Activated CD4-positive, alpha-beta T cell treated with anti-CD3 and anti-CD28 coated beads for 36 hours (primary cell): ENCODE measurements at places on chromosomes 13 and 19.
A peak's percentile ranks its signal among the peaks of the same experiment; 100 is the strongest.

DNA sequence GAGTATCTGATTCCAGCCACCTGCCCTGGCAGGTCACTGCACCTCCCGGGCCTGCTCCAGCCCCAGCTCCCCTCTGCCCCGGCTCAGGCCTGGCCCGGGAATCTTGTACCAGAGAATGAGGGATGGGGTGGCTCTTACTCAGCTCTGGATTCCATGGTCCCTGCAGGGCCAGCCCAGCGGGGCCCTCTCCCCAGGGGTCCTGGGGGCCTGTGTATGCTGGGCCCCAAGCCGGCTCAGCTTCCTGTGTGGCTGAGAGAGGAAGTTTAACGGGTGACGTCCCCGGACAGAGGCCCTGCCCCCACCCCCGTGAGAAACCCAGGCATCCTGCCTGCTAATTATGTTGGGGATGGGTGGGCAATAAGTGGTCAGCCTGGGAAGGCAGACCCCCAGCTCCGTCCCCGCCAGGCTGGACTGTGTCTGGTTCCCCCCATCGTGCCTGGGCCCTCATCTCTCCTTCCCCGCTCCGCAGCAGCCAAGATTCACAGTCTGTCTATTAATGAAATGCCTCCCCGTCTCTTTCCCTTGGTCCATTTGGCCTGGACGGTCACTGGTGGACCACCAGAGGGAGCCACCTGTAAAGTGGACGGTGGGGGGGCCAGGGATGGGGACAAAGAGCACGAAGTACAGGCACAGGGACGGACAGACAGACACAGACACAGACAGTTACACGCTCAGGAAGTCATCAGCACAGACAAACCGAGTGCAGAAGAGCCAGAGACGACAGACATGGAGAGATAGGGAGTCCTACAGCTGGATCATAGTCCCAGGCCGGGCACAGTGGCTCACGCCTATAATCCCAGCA lies at the start of gene DENND1C:
Gene DENND1C, minus strand, starts transcription at position 247 of the 802 bp plus-strand sequence. Its CDS starts 92 bp downstream, at position 155.
- peak; percentile 84 for DNase-seq

- DNase-seq: no peak
Observed at GRCh38 chr13:95174517-95174916, 126.7 kb downstream of the ABCC4 start.

GRCh38 chr13:75694722-75695121 lies 58.6 kb downstream of the LMO7 start:
- DNase-seq: no peak

GRCh38 chr13:98506322-98506721 lies 70.6 kb downstream of the STK24 start:
- no peak for DNase-seq

DNA sequence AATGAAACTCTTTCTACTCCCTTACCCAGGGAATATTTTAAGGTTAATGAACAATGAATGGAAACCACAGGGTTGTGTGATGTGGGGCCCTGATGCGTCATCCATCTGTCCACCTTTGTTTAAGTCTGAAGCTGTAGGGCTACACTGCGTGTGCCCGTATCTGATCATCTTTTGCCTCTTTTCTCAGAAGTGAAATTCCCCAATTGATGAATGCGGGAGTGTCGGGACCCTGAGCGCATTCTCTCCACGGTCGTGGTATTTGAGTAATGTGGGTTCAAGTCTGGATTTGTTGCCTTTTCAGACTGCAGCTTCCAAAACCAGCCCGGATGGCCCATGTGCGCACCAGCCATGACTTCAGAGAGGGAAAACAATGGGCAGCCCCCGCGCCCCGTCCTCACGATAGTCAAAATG lies 112.3 kb downstream of the COL4A2 start:
- DNase-seq: no peak

DNA sequence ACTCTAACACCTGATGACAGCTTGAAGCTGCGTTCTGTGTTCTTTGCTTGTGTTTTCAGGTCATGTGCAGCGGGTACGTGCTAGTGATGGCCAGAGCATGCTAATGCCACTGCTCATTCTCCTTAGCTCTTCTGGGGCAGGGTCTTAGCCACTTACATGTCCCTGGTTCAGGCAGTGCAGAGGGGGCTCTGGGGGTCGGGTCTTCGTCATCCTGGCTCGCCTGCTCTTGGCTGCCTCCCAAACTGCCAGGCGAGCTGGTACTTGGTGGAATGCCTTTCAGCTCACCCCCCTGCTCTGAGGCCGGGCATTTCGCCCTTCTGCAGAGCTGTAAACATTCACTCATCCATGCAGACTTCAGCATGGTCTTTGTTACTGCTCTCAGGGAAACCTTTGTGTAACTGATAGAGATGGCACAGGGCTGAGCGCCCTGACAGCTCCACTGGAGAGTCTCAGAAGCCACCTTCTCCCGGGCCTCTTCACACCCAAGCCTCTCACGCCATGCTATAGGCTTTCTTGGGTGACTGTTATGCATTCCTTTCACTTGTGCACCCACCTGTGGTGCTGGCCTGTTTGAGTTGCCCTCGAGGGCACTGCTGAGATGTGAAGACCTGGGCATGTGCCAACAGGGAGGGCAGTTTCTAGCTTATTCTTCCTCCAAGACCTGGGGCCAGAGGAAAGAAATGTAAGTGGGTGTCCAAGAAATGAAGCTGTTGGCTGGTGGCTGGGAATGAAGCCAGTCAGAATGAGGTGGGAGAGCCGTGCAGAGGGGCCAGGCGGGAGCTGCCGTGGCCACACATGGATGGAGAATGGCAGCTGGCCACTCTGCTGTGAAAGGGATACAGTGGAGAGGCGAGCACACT lies 24.4 kb downstream of the FAM124A start:
- no peak for DNase-seq
